Nephron progenitor cell (in vitro differentiated cells): ENCODE measurements at places on chromosomes 11 and 22.
A peak's percentile ranks its signal among the peaks of the same experiment; 100 is the strongest.

DNA sequence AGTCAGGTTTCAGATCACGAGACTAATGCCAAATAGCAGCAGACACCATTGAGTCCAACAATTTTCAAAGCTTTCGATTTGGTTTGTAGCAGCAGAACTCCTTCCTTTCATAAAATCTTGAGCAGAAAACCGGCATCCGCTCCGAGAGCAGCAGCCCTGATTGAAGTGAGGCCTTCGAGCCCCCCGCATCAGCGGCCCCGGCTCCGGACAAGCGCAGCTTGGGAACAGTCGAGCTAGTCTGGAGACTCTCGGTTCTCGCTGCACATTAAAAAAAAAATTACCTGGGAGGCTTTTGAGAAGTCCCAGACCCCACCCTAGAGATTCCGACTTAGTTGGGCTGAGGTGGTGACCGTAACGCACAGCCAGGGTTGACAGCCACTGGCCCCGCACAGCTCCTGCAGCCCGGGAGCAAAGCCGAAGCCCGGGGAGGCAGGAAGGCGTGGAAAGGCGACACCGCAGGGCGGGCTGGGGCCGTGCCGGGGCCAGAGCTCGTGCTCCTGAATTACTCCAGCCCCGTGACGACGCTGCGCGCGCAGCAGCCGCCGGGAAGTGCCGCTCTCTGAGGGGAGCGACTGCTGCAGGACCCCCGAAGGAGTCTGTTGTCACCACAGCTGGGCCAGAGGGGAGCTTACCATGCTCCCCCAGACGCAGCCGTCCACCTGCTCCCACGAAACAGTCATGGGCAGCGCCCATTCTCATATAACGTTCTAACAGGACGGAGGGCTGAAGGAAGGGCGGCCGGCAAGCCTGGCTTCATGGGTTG lies 57.8 kb downstream of the SPATA19 start:
- peak; percentile 61 for DNase-seq

- no peak for DNase-seq
These were observed 161.9 kb upstream of the ARHGAP42 start for GRCh38 chr11:100525197-100525596.

DNA sequence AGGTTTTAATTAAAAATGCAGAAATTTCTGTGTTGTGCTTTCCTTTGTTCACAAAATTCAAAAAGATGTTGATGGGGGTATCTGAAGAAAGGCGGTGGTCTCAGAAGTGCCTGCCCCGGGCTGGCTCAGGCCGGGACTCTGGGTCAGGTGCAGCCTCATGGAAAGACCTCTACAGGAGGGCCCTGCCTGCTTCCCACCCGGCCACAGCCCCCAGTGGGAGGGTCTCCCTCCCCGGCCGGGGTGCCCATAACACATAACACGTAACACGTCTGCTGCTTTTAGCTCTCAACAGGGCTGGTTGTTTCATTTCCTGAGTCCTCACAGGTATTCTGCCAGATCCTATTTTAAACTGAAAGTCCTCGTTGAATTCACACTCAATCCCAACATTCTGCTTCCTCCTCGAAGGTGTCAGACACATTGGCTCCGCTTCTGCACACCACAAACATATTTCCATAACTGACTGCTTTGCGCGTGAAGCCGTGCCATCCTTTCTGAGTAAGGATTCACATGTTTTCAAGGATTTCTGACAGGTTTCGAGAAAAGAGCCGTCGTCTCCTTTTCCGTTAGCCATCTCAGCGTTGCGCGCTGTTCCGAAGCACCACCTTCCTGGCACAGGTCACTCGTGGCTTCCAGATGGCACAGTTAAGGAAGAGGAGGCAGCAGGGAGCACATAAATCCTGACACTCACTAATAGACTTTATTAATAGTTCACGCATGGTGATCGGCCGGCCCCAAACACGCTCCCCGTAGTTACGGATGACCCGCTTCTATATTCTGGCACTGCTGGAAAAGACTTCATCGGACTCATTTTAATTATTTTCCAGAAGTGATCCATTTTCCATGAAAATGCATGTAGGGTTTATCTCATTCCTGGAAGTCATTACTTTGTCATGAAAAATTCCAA lies 569.3 kb downstream of the BRD1 start:
- DNase-seq, result no peak

GRCh38 chr22:49365191-49365837 lies 462.4 kb downstream of the BRD1 start:
- DNase-seq, result no peak

- DNase-seq, result no peak
These were observed 28.1 kb downstream of the TENM4 start for GRCh38 chr11:79412761-79413160.

DNA sequence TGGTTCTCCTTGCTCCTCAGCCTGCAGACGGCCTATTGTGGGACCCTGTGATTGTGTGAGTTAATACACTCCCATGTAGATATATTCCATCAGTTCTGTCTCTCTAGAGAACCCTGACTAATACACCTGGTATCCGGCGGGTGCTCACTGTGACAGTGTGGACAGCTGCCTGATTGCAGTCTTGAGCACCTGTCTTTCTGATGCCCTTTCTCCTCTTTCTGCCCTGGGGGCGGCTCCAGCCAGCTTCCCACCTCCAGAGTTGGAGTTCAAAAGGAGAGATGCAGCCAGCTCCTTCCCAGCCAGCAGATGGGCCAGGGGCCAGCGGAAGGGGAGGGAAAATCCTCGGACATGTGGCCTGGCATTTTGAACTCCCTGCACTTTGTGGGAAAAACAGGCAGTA lies 15.0 kb downstream of the SMIM38 start:
- no peak for DNase-seq

GRCh38 chr11:62435846-62436660 lies 17.2 kb downstream of the SCGB1A1 start:
- no peak for DNase-seq

DNA sequence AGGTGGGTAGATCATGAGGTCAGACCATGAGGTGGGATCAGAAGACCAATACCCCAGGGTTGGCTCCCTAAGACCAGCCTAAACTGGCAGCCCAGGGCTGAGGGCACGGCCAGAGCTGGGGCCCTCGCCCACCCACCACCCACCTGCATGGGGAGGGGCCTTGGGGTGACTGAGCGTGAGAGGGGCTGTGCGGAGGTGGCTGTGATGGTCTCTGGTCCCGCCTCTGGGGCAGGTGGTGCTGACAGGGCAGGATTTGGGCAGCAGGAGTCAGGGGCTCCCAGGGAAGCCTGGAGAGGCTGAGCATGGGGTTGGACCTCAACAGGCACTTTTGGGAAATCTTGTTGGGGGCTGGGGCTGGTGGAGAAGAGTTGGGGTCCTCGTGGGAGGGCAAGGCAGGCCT lies 39.8 kb upstream of the MUC5AC start:
- DNase-seq, result no peak

DNA sequence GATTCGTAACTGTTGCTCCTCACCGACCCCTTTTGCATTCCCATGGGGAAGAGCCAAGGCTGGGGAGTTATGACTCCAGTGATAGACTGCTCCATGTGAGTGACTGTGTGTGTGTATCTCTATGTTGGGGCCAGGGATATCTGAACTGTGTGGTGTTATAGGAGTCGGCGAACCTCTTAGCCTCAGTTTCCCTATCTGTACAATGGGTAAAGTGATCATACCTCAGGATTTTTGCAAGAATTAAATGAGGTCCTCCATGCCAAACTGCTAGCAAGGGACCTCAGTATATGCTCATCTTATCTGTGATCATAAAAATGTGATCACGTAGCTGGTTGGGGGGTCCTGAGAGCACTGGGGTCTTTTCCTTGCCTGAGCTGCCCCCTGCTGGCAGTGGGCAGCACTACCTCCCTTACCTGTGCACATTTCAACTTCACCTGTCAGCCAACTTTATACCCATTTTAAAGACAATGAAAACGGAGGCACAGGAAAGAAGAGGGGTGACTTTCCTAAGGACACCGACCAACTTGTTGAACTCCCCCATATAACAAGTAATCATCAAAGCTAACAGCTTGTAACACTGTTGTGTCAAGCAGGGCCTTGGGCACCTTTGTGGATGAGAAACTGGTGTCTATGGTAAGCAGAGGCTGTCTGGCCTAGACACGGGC lies 1.4 kb upstream of the DPP3 start:
- peak; percentile 45 for DNase-seq

- DNase-seq, result no peak
These were observed 49.8 kb downstream of the CLMP start for GRCh38 chr11:123145220-123145619.

- peak; percentile 88 for DNase-seq
These were observed 84.4 kb upstream of the SEPTIN5 start for GRCh38 chr22:19629720-19630419.

DNA sequence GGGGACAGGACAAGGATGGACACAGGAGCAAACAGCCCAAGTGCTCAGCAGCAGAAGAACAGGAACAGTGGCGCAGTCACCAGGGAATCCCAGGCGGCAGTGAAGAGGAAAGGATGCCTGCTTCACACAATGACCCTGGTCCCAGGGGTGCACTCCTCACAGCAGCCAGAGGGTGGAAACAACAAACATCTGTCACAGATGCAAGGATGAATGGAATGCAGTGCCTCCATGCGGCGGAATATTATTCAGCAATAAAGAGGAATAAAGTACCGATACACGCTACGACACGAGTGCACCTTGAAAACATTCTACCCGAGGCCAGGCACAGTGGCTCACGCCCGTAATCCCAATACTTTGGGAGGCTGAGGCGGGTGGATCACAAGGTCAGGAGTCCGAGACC lies 12.7 kb downstream of the CSNK1E start:
- DNase-seq, result peak; percentile 21

DNA sequence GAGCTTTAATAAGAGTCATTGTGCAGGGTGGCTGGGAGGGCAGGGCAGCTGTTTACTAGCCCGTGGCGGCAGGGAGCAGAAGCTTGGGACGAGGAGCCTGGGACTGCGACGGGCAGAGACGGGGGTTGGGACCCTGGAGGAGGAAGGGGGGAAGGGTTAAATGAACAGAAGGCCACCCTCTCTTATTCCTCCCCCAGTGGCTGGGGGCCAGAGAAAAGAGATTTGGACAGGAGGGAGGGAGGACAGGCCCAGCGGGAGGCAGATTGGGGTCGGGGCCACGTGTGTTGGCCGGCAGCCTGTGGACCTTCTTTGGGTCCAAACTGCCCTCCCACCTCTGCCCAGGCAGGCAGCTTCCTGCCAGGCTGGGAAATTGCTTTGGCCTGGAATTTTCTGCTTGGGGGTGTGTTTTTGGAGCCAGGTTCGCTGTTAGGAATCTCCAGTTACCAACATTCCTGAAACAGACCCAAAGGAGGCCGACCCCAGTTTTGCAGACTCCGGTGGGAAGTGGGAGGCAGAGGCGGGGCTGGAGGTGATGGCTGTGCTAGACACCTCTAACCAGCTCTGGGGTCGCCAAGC lies 50.2 kb downstream of the APOL3 start:
- peak; percentile 23 for DNase-seq

GRCh38 chr11:133383201-133383600 lies 149.1 kb downstream of the OPCML start:
- no peak for DNase-seq

GRCh38 chr11:101920992-101921391 lies 4.7 kb upstream of the ANGPTL5 start:
- no peak for DNase-seq

DNA sequence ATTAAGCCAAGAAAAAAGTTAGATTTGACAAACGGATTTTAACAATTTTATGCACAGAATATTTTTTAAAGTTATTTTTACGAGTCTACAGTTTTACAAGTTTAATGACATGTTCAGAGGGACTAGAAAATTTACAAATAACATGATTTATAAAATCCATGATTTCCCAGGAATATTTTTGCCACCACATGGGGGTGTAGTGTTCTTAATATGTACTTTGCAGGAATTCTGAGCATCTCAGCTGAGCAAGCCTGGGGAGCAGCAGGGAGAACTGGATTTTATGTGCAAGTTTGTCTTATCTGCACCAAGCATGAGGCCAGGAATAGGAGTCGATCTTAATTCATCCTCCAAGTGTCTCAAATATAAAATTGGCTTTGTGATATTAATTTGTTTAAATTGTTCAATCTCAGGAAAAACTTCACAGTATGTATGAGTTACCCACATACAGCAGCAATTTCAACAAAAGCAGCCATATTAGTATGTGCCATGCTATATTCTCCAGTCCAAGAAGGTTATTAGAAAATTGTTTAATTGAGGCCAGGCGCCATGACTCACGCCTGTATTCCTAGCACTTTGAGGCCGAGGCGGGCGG lies 826.3 kb downstream of the DLG2 start:
- no peak for DNase-seq

DNA sequence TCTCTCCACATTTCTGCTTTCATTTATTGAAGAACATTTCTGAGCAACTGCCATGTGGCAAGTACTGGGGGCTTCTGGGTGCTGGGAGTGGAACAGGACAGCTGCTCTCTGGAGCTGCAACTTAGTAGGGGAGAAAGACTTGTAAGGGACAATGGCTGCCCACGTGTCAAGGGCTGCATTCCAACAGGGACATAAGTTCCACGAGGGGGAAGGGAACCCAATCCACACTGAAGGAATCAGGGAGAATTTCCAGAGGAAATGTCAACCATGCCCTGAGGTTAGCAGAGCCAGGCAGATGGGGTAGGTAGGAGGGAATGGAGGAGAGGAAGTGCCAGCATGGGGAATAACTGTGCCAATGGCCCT lies 1.7 kb downstream of the MAPK8IP2 start:
- no peak for DNase-seq

- DNase-seq, result no peak
These were observed 241.3 kb upstream of the NCAM1 start for GRCh38 chr11:112719736-112720525.

- DNase-seq, result no peak
These were observed 29.2 kb downstream of the ADAMTS15 start for GRCh38 chr11:130477586-130478203.

DNA sequence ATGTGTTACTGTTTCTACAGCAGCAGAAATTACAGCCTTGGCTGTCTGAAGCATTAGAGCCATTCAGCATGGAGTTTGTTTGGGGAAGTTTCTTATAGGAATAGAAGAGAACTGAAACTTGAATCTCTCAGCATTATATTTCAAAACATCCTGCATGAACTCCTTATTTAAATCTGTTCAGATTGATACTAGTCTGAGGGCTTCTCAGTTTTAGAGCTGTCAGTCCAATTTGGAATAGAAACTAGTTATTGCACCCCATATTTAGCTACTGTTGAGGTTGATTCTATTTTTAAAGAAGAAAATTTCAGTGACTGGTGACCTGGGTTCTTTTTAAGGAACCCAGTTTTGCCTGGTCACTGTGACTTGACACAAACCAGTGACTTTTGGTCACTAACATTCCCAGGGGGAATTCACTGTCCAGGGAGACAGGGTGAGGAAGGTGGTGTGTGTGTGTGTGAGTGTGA lies 126.0 kb upstream of the TTC12 start:
- no peak for DNase-seq

DNA sequence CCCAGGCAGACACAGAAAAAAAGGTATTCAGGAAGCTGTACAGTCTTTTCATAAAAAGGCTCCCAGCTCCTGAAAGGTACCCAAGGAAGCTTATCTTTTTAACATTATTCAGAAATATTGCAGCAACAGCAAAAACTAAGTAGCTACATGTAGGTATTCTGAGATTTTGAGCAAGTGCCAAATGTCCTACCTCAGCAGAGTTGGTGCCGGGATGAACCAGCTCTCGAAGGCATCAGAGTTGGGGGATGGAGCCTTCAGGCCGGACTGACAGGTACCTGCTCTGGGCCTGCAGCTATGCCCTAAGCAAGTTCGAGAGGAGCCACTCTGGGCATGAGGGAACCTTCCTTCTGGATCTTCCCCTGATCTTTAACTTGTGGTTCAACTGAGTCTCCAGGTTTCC lies 77.1 kb upstream of the TTC12 start:
- no peak for DNase-seq

- DNase-seq, result no peak
These were observed 15.6 kb downstream of the PISD start for GRCh38 chr22:31646186-31647019.

- no peak for DNase-seq
These were observed 34.0 kb downstream of the AMPD3 start for GRCh38 chr11:10488934-10489691.
